ENCODE measurements at places on chromosomes 12 and 14.

GRCh38 chr14:22540811-22541360 lies 48.1 kb downstream of the DAD1 start:
- DNase-seq: no peak

GRCh38 chr12:2678426-2678825 lies 116.3 kb upstream of the FKBP4 start:
- no peak for DNase-seq

DNA sequence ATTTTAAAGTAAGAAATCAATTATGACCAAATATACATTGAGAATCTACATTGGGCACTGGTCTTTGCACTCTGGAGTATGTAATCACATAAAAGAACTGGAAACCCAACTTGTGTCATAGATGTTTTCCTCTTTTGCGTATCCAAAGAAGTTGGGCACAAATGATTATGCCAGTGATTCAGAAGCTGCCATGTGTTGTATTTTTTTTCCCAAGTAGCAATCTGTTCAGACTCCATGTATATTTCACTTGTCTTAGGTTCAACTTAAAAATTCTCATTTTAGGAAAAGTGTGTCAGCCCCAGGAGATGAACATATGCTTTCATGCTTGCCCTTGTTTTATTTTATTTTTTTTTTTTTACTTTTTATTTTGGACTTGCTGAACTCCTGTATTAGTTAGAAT lies 441.5 kb downstream of the PDZRN4 start:
- DNase-seq: no peak

DNA sequence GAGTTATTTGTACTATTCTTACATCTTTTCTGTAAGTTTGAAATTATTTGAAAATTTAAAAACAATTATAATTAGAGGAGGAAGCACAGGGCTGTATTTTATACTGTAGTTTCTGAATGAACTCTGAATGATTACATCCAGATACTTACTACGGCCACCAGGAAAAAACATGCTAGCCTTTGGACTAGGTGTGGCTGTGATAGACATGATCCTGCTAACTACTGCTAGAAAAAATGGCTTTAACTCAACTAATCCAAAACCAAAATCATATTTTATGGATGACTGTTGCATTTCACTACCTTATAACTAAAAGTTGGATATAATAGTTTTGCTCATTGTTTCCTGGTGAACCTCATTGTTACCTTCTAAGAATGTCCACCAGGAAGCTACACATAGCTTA lies 15.1 kb upstream of the SLC25A3 start:
- DNase-seq: no peak

GRCh38 chr14:74698465-74698864 lies 14.4 kb downstream of the AREL1 start:
- DNase-seq: no peak

DNA sequence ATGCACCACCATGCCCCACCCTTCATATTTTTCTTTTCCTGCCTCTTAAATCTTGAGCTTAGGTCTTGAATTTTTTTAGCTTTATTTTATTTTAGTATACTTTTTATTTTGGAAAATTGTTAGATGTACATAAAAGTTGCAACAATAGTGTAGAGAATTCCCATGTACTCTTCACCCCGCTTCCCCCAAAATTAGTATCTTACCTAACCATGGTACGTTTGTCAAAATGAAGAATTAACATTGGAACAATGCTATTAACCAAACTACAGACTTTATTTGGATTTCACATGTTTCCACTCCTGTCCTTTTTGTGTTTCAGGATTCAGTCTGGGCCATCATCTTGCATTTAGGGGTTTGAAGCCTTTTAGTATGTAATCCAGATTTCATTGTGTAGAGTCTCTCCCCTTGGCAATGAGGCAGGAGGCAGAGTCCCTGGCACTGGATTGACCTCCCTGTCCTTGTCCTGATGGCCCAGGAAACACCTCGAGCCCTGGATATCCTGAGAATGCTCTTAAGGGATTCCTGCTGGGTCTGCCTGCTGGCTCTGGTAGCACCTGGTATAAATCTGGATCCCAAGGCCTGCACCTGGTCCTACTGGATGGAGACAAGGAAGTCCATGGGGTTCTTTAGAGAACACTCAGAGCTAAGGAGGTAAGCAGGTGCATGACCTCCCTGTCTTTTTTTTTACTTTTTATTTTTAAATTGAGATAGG lies 19.9 kb upstream of the CTDSP2 start:
- no peak for DNase-seq

GRCh38 chr12:95339086-95339788 lies 121.6 kb downstream of the VEZT start:
- no peak for DNase-seq

DNA sequence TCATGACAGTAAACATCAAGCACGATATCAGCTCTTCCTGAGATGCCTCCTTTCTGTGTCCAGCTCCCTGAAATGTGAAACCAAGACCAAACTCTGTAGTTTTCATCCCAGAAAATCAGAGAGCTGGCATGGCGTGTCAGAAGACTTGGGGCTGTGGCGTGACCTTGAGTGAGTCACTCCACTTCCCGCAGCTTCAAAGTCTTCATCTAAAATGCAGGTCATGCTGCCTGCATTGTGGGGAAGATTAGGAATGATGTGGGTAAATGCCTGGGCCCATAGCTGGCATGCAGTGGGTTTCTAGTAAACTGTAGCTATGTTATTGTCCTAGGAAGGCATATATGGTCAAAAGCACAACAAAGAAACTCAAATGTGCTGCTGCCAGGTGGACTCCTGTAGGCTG lies 28.8 kb downstream of the OAS2 start:
- no peak for DNase-seq

DNA sequence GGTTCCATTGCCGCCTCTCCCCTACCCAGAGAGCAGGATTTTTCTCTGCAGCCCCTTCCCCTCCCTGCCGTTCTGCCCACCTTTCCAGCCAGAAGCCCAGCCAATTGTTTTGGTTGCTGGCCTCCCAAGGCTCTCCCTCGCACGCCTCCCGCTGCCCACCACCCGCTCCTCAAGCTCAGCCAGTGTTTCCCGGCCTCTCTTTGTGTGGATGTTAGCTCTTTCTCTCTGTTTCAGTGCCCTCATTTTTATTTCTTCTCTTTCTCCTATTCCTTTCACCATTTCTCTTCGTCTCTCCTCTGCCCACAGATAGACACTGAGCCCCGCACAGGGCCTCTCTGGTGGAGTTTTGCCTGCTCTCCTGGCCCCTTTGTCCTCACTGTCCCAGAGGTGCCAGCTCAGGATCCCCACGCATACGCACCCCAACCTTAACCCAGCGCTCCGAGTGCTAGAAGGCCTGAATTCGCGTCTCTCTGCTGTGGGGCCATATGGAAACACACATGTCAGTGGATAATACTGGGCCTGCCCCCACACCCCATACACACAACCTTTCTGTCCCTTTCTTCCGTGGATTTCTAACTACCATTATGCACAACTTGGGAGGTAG lies 54.9 kb downstream of the SMUG1 start:
- DNase-seq: no peak

DNA sequence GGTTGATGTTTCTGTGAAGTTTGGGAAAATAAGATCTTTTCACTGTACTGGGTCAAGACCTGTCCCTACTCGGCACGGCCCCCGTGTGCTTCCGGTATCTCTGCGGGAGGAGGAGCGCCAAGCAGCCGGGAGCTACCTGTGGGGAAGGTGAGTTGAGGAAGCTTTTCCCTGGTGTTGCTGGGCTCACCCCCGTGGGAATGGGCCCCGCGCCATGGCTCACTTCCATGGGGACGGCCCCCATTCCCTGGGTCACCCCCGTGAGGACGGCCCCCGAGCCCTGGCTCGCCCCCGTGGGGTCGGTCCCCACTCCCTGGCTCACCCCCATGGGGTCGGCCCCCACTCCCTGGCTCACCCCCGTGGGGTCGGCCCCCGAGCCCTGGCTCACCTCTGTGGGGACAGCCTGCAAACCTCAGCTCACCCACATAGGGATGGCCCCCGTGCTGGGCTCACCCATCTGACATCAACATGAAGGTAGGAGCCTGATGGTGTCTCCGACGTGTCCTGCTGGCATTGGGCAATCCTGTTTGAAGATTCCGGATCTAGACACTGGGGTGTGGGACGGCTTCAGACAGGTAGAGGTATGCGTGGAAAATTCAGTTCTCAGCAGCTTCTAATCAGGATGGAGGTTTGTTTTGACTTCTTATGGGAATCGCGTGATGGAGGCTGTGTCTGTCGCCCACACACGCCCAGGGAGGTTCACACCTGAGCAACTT lies 9.1 kb downstream of the LRCOL1 start:
- no peak for DNase-seq

GRCh38 chr14:68857516-68858070 lies 64.7 kb upstream of the ZFP36L1 start:
- DNase-seq: no peak

DNA sequence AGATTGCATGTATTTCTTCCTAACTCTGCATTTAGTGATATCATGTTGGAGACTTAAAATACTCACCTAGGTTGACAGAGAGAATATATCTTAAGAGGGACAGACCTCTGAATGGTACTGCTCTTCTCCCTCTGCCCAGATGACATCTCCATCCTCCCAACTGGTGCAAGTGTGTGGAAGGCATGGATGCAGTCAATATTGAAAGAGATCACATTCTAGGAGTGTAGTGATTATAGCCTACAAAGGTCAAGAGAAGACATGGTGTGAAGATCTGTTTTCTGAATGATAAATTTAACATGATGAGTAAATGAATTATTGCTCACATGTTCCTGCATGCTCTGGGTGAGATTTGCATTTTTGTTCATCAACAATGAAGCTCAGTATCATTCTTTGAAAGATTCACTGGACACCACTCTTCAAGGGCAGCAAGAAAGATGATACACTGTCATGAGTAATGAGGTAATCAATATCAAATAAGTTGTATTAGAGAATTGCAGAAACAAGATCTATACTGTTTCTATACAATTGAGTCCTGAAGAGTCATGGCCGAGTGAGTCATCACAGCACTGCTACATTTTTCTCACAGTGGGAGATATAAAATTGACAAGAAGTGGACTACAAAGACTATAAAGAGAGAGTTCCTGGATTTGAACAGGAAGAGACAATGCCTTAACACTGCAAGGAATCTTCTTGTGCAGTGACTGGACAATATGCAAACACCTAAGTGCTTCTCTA lies 183.3 kb upstream of the KRR1 start:
- no peak for DNase-seq

DNA sequence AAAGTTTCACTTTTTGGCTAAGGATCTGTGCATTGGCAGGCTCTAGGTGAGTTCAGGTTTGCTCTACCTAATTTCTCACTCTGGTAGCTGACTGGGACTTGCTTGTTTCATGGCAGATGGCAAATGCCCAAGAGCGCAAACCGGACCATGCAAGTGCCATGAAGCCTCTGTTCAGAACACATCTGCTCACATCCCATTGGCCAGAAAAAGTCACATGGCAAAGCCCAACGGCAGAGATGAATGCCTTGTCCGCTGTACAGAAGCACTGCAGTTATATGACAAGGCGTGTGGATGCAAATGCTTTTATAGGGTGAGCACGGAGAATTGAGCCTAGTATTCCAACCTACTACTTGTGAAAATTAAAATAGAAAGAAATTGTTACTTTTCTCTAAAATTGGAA lies 202.2 kb upstream of the HMGA2 start:
- DNase-seq: no peak

DNA sequence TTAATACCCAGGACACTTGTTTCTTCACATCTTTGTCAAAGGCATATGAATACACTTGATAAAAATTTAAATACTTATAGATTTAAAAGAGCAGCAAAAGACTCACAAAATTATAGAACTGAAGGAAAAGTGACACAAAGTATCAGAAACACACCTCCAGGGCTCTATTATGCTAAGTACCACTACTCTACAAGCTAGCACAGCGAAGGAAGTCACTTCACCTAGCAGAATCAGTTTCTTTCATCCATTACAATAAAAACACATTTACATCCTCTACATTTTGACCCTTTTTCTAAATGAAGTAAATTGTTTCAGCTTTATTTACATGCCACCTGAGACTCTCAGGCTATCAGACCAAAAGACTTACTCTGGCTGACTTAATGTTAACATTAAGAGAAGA lies 26.6 kb upstream of the PTPRB start:
- DNase-seq: no peak

DNA sequence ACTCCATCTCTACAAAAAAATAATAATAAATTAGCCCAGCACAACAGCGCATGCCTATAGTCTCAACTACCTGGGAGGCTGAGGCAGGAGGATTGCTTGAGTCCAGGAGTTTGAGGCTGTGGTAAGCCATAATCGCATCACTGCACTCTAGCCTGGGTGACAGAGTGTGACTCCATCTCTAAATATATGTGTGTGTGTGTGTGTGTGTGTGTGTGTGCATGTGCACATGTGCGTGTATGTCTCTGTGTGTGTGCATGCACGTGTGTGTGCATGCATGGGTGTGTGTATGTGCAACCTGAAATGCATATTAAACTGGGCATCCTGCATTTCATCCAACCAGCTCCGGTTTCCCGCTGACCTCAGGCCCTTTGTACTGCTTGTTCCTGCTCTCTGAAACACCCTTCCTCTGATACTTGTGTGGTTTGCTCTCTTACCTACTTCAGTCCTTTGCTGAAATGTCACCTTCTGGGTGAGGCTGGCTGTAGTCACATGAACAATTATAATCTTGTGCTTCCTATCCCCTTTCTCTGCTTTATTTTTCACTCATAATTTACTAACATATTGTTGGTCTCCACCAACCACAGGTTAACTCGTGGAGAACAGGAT lies 46.9 kb downstream of the PHLDA1 start:
- no peak for DNase-seq

GRCh38 chr14:88804035-88804434 lies 11.3 kb upstream of the EML5 start:
- DNase-seq: no peak
